ENCODE measurements at places on chromosomes 3 and 15. TPM values are rescaled to one million over a fixed set of nuclear protein-coding genes. Genes with fewer than 3 reads are reported as not detected.

Gene ANKRD34C
- total RNA-seq, result not detected

Gene SCN5A
- total RNA-seq, result 0.47 TPM

Gene GPD1L
- total RNA-seq, result 21.1 TPM

Gene POLQ
- total RNA-seq, result 1.1 TPM

Gene ROBO2
- not detected for total RNA-seq
